Stimulated activated CD8-positive, alpha-beta memory T cell treated with anti-CD3 and anti-CD28 coated beads, Interleukin-7, amount 100 ng/mL, for 1 hour (primary cell): ENCODE measurements at places on chromosomes 1 and 21.

DNA sequence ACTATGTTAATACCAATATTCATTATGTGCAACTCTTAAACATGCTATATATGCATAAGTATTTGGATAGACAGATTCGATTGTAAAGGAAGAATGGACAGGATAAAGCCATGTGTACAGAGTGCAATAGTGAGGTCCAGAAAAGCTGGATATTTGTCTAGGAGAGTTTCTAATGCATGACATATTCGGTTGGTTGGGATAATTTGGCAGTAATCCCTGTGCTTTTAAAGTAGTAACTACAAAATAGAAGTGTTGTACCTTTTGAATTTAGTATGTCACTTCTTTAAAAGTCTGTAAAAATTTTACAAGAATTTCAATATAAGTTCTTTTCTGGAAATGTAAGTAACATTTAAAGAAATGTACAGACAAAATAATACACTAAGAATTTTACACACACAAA lies 774.5 kb downstream of the USP25 start:
- no peak for DNase-seq

DNA sequence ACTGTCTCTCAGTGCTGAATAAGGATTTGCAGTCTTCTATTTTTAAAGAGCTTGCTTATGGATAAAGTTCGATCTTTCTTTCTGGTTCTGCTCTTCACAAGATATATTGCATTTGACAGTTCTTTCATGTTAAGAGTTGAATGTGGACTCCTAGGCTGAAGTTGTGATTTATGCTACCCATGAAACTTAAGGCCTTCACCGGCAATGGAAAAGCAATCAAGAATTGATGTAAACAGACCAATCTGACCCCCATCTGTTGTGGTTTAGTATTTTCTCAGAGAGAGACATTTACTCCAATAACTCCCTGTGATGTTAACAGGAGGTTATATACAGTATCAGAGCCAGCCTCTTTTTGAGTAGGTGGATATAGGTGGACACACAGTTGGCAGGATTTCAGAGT lies 165.8 kb downstream of the PAPPA2 start:
- DNase-seq = no peak

GRCh38 chr1:161191971-161192370 lies 6.9 kb downstream of the ADAMTS4 start:
- no peak for DNase-seq

- DNase-seq = no peak
Measured at GRCh38 chr21:26060335-26061115, 110.0 kb downstream of the APP start.

DNA sequence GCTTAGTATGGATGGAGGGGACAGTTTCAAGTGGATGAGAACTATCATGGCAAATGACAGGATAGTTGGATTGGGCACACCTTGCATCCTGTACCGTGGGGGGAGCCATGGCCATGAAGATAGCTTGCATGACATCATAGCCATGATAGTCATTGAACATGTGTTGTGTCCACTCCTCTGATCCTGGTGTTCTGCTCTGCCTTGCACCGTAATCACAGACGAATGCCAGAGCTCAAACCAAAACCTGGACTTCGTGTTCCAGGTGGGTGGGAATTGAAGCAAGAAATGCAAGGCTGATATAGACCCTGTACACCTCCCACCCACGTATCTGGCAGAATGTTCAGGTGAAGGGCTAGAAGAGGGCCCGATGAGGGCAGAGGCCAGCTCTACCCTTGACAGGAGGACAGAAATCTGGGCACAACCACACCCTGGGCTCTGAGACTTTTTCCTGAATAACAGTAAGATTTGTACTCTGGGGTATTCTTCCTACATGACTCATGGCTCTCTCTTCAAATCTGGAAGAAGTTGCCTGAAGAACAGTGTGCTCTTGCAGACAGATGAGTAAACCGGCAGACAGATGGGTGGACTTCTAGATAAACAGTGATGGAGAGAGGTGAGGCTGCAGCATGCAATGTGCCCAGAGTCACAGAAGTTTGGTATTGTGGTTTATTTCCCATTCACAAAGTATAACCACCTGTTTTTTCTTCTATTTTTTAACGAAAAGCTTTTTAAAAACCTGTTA lies 45.0 kb downstream of the KCNJ6 start:
- DNase-seq = no peak

DNA sequence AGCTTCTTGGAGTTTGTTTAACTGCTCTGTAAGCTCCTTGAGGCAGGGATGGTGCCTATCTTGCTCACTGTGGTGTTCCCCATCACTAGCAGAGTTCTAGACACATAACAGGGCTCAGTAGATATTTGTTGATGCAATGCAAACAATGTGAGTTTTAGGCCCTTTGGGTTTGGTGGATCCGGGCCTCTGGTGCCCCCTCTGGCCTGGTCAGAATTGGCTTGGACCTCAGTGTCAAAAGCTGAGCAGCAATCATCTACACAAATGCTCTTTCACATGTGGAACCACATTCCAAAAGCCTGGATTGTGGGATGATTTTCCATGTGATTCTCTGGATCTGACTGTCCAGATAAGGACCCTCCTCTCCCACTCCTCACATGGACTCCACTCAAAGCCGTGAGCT lies 53.4 kb upstream of the BCAR3 start:
- DNase-seq = no peak

- DNase-seq = no peak
Measured at GRCh38 chr1:240524356-240525069, 87.4 kb downstream of the GREM2 start.

GRCh38 chr1:4071653-4072052 lies 171.6 kb upstream of the C1orf174 start:
- DNase-seq = no peak

DNA sequence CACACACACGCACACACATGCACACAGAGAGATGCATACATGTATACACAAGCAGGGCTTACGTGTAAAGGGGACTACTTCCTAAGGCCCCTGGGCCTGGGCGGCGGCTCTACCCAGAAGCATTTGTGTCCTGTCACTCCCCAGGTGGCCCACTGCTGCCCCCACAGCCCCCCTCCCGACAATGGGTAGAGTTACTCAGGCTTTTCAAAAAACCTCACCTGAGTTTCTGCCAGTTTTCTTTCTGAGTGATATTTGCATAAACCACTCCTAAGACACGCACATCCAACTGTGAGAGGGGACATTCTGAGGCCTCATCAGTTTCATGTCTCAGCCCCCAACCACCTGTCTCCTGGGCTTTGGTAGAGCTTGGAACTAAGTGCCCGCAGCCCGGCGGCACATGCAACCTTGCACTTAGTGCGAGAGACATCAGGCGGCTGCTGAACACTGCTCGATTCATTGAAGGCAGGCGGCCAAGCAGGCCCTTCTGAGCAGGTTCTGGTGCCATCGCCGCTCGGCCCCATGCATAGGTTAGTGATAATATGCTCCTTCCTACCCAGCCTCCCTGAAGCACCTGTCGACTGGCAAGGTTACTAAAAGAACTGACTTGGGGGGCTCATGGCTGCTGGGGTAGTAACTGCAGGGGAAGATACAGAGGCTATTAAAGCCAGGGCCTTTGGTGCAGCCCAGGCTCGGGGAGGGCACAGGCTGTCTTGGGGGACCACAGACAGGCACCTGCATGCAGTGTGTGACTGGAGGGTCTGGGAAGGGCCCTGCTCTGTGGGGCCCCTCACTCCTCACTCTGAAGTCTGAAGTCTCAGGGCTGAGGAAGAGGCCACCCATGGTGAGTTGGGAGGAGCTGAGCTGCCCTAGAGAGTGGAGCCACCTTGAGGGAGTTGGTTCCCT lies 364.2 kb upstream of the VAMP3 start:
- DNase-seq = no peak

DNA sequence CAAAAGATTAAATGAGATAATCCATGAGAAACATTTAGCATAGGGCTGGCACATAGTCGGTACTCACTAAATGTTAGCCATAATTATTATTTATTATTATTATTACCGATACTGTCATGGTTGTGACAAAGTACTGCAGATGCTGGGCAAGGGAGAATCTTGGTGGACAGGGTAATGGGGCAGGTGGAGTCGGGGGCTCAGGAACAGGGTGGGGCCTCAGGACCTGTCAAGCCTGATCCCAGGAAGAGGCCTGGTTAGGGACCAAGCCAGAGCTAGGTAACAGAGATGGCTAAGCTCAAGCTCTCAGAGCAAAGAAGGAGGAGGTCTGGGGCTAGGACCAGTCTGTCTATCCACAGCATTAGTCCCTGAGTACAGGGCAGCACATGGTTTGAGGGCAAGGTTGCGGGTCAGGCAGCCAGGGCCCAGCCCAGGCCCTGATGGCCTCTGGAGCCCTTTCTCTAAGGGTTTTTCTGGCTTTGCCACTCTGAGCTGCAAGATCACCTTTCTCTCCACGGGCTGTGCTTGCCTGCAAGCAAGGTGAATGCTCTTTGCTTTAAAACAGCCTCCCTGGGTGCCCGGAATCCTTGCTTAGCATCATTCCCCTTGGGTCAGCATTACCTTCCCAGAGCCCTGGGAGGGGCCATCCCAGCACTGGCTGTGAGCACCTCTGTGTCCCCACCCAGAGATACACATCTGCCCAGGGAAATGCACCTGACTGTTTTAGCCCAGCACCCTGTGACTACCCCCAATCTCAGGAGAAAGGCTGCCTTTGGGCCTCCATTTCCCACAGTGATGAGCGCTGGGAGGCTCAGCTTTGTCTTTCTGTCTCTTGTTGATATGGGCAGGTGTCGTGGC lies 572.0 kb downstream of the PTPRU start:
- no peak for DNase-seq

DNA sequence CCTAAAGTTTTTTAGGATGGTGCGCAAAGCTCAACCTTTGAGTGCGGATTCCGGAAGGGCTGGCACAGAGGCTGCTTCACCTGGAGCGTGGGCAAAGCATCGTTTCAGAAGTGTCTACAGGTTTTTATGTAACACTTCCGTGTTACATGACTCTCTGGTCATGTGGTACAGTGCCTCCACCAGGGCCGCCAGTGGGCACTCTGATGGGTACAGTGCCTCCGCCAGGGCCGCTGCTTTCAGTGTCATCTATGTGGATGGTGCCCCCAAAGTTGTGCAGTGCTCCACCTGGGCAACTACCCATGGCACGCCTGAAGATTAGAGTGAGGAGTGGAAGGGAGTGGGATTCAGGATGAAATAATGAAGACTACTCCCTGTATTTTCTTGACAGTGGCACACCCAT lies 101.4 kb upstream of the C1orf174 start:
- DNase-seq = no peak

DNA sequence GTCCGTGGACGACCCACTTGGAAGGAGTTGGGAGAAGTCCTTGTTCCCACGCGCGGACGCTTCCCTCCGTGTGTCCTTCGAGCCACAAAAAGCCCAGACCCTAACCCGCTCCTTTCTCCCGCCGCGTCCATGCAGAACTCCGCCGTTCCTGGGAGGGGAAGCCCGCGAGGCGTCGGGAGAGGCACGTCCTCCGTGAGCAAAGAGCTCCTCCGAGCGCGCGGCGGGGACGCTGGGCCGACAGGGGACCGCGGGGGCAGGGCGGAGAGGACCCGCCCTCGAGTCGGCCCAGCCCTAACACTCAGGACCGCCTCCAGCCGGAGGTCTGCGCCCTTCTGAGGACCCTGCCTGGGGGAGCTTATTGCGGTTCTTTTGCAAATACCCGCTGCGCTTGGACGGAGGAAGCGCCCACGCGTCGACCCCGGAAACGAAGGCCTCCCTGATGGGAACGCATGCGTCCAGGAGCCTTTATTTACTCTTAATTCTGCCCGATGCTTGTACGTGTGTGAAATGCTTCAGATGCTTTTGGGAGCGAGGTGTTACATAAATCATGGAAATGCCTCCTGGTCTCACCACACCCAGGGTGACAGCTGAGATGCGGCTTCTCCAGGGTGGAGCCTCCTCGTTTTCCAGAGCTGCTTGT lies 32.4 kb downstream of the PRMT2 start:
- no peak for DNase-seq

DNA sequence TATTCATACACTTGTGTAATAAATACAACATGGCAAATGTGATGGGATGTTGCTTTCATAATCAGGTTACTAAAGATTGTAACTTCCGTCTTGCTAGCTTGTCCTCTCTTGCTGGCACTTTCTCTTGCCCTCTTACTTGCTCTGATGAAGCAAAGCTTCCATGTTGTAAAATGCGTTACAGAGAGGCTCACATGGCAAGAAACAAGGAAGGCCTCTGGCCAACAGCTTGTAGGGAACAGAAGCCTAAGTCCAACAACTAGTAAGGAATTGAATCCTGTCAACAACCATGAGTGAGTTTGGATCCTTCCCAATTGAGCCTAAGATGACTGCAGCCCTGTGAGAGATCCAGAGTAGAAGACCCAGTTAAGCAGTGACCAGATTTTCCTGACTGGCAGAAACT lies 15.4 kb downstream of the TMED5 start:
- no peak for DNase-seq

GRCh38 chr1:198298640-198299039 lies 141.8 kb downstream of the NEK7 start:
- no peak for DNase-seq

- DNase-seq = no peak
Measured at GRCh38 chr1:201904579-201904978, 15.9 kb downstream of the SHISA4 start.

GRCh38 chr1:167605576-167605975 lies 24.5 kb upstream of the RCSD1 start:
- DNase-seq = no peak

- DNase-seq = no peak
Measured at GRCh38 chr1:33849211-33849610, 14.7 kb upstream of the HMGB4 start.

- DNase-seq = no peak
Measured at GRCh38 chr1:77021732-77022131, 154.5 kb downstream of the ST6GALNAC5 start.

- DNase-seq = no peak
Measured at GRCh38 chr1:30028939-30029338, 694.4 kb downstream of the MATN1 start.

GRCh38 chr1:115337276-115337632 lies 795 bp downstream of the NGF start:
- DNase-seq = no peak

GRCh38 chr1:7418442-7419080 lies 352.5 kb upstream of the VAMP3 start:
- no peak for DNase-seq

DNA sequence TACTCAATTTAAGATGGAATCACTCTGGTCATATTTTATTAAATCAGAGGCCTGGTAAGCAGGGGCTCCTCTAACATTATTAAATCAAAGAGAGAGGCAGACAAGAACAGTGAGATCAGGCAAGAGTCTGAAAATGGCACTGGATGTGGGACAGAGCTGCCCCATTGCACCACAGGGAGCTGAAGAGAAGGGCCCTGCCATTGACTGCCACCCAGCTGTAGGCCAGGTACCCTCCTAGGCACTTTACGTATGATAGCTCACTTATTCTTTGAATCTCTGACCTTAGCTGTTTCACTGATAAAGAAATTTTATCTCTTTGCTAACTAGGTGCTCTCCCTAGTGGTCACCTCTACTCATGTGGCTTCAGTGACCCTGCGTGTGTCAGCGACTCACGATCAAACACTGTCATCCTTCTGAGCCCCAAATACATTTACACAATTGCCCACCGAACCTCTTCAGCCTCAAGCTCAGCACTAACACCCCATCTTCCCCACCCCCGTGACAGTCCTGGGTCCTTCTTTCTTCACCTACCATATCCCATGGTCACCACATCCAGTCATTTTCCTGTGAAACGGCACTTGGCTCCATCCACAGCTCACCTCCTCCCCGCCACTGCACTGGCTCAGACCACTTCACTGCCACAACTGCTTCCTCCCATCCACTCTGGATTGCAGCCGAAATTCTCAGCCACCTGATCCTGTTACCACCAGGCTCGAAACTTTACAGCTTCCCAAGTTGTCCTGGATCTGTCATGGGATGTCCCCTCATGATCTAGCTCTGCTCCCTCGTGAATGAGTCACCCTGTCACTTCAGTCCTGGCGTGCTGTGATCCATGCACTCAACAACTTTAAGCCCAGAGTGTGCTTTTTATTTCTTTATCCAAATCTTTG lies 97.3 kb upstream of the SYT6 start:
- DNase-seq = no peak

GRCh38 chr1:188429386-188429785 lies 1600.6 kb downstream of the PLA2G4A start:
- DNase-seq = no peak
